ENCODE measurements at places on chromosomes 11 and 22.

GRCh38 chr11:8333811-8334401, 70.2 kb upstream of the LMO1 start:
- no peak for DNase-seq

- no peak for DNase-seq
These were observed 36.2 kb upstream of the CSNK2A3 start for GRCh38 chr11:11389238-11389637.

DNA sequence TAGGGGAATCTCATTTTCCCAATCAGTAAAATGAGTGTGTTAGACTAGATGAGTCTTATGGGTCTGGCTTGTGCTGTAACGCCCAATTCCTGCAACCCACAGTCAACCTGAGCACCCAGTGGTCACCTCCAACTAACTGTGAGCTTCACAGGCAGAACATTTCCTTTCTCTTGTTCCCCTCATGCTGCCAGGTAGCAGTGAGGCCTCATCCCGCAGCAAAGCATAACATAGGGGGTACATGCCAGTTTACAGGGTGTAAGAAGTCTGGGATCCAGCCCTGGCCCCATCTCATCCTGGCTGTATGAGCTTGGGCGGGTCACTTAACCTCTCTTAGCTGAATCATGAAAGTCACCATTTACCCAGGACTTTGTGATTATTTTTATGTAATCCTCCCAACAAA, 3.7 kb downstream of the EFEMP2 start:
- DNase-seq: no peak

DNA sequence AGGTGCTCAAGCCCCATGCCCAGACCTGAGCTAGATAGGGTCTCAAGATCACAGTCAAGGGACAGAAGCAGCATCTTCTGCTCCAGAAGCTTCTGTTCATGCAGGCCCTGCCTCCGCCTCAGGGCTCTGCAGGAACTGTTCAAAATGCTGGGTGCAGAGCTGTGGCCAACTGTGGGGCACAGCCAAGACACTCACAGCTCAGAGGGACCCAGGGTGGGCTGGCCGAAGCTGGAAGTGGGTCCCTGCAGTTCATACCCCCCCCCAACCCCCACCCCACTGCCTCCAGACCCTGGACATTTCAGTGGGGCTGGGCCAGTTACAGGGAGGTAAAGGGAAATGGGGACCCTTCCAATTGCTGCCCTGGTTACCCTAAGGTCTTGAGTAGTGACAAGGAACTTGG, 129.0 kb downstream of the CRYBB2 start:
- no peak for DNase-seq

- no peak for DNase-seq
These were observed 6.9 kb downstream of the DHCR7 start for GRCh38 chr11:71441251-71441650.

- no peak for DNase-seq
These were observed 19.5 kb downstream of the TAB1 start for GRCh38 chr22:39419096-39419495.

GRCh38 chr11:105100206-105100605, 39.4 kb downstream of the CARD18 start:
- no peak for DNase-seq

DNA sequence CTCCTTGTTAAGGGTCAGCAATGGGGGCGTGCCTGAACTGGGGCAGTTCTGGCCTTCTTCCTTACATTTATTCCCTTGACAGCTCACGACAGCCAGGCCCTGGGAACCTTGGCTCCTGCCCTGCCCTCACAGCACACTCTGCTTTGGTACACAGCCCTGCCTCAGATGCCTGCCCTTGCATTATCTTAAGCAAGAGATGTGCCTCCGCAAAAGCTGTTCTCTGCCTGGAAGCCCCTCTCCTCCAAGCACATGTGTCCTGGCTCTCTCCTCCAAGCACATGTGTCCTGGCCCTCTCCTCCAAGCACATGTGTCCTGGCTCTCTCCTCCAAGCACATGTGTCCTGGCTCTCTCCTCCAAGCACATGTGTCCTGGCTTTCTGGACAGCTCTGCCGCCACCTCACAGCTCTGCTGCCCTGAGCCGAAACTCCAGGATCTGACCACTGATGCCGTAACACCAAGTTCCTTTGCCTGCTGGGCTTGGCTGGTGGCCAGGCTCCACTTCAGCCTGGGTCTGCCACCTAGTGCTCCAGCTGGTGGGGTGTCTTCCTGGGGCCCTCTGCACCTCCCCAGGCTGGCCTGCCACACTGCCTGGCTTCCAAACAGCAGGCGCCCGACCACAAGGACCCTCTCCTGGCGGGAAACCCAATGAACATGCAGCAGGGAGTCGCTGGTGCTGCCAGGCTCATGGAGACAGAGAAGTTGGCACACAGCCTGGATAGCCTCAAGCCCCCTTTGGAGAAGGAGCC, 53.0 kb downstream of the SCUBE1 start:
- no peak for DNase-seq

GRCh38 chr22:18035751-18036150, 11.4 kb upstream of the MICAL3 start:
- DNase-seq: no peak

DNA sequence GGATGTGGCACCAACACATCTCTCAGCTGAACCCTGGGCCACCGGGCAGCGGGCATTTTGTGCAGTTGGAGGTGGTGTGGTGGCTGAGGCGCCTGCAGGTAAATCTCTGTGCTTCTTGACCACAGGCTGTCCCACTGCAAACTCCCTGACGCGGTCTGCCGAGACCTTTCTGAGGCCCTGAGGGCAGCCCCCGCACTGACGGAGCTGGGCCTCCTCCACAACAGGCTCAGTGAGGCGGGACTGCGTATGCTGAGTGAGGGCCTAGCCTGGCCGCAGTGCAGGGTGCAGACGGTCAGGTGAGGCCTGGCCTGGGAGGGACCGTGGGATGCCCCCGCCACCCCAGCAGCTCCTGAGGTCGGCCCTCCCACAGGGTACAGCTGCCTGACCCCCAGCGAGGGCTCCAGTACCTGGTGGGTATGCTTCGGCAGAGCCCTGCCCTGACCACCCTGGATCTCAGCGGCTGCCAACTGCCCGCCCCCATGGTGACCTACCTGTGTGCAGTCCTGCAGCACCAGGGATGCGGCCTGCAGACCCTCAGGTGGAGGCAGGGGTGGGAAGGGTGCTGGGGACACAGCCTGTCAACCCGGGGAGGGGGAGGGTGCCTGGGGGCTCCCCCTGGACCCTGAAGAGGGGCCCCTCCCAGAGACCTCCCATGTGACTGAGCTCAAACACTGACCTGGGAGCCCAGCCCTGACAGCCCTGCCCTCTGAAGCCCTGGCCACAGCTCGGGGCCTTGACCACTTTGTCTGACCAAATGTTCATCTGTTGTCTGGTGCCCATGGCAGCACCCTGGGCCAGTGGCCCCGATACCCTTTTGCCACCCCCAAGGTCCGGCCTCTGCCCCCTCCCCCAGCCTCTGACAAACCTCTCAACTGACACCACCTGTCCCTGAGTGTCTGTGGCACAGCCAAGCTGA, 4.6 kb upstream of the PGGHG start:
- no peak for DNase-seq

DNA sequence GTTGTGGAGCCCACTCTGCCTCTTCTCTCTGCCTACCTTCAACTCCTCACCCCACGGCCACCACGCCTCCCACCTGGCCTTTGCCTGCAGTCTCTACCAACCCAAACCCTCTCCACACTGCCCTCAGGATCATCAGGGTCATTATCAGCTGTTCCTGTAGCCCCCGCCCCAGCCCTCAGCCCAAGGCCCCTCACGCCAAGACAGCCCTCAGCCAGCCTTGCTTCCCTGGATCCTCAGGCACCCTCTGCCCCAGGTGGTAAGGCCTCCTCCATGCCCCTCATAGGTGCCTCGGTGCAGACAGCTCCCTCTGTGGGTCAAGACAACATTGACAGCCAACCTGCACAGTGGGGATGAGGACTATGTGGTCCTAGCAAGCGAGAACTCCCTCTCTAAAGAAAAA, 1.7 kb downstream of the SBF1 start:
- DNase-seq: no peak

GRCh38 chr11:22244986-22245592, 52.2 kb downstream of the ANO5 start:
- DNase-seq: no peak

DNA sequence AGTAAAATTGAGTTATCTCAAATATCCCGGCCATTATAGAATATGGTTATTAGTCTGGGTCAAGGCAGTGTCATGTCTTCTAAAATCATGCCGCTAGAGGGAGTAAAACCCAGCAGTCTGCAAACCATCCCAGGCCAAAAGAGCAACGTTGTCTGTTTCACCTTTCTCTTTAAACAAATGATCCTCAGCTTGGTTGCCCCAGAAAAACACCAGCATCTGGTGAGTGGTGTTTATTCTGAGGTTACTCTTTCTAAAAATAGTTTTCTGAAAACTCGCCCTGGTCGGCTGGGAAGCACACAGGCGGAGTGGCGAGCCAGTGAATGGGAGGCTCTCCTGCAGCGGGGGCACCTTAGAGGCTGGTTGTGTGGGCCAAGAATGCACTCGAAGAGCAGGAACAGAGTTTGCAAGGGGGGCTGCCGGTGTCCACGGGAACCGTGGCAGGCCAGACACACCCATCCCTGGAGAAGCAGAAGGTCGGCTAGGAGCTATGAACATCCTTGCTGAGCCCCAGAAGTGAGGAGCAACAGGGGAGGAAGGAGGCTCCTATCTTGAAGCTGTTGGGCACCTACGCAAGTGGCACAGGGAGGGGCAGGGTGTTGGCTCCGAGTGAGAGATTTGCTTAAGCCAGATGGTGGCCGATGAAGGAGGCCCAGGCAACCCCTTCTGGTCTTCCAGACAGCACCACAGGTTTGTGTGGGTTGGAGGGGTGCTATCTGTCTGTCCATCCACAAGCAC, 297.1 kb downstream of the ETS1 start:
- DNase-seq: peak; percentile 40

GRCh38 chr11:117986981-117987574, 884 bp downstream of the IL10RA start:
- no peak for DNase-seq

DNA sequence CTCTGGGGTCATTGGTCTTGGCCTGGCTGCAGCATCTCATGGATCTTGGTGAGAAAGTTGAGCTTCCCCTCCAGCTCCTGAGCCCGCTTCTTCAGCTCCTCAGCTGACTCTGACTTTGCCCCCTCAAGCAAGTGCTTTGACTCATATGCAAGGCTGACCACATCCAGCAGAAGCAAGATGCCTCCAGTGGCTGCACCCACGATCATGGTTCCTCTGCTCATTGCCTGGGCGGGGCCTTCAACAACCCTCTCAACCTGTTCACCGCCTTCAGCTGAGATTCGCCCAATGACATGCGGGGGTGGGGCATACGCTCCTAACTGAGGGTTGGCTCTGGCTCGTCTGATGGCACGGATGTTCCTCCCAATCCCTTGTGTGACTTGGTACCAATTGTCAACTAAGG, 11.9 kb downstream of the APOL2 start:
- DNase-seq: no peak

GRCh38 chr11:133832096-133832990, 13.0 kb downstream of the SPATA19 start:
- no peak for DNase-seq

DNA sequence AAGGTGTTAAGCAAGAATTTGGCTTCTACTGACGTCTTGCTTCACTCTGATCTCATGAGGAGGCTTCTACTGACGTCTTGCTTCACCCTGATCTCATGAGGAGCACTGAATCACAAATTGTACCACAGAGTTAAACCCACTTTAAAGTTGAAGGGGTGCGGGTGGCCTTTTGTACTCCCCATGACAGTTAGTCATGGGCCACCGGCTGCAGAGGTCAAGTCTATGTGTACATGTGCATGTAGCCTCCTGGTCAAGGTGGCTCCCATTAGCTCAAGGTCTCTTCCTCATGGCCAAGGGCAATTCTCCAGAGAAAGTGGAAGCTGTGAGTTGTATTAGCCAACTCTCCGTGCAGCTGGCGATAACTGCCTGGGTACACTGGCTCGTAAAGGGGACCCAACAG, 23.1 kb upstream of the FZD4 start:
- DNase-seq: no peak

DNA sequence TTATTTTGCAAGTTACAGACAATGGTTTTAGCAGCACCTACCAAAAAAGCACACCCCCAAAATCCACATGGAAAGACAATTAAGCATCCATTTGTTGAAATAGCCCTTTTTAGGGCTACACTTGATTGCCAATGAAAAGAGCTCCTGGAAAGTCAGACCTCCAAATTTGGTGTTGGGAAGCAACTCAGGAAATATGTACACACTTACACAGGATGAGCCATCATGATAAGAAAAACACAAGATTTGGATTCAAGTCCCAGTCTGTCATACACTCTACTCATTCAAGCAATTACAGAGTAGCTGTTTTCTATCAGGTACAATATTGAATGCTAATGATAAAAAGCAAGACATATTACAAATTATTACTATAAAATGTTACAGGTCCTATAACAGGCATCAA, 31.5 kb downstream of the FAM168A start:
- no peak for DNase-seq

DNA sequence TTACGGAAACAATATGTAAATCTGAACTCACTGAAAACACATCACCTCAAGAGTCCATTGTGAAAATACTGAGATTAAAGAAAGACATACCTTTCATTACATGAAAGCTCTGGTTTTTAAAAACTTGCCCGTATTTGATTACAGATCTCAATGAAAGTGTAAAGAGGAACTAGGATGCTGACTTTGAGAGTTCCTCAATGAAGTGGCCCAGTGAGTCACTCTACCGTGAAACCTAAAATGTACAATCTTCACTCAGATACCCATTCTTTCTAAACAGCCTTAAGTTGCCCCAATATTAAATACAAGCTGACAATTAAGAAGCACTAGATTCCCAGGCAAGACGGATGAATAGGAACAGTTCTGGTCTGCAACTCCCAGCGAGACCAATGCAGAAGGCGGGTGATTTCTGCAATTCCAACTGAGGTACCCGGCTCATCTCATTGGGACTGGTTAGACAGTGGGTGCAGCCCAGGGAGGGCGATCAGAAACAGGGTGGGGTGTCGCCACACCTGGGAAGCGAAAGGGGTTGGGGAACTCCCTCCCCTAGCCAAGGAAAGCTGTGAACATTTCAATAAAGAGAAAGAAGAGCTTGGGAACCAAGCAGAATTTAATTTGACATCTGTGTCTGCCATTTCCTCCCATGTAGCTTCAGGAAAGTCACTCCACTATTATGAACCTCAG, 33.8 kb upstream of the OR9G4 start:
- DNase-seq: no peak

DNA sequence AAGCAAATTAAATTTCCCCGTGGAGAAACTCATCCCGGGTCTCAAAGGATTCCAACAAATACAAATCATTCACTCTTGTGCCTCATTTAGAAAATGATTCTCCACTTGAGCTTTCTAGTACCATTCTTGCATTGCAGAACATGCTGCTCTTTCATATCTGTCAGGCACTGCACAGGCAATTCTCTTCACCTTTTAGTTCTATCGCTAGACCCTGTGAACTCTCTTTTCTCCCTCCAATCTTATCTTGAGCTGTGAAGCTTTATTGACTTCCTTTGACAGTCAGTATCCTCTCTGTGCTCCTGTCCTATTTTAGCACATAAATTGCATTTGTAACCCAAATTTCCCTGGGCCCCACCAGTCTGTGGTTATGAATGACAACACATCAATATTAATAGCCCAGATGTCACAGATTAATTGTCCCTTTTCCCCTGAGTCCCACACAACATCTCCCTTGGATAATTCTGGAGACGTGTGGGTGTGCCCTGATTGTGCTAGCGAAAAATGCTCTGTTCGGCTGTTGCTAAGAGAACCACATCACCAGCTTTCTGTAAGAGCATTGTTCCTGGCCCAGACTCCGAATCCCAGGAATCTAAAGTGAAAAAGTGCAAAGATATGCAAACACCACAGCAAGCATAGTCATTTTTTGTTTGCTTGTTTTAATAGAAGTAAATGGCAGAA, 22.4 kb upstream of the SC5D start:
- DNase-seq: no peak

GRCh38 chr11:134536677-134537076, 124.6 kb upstream of the B3GAT1 start:
- no peak for DNase-seq

Measured in stimulated activated CD8-positive, alpha-beta memory T cell treated with anti-CD3 and anti-CD28 coated beads, Interleukin-2, amount 100 ng/mL, for 1 hour (primary cell).